ENCODE measurements at places on chromosomes 3 and 15.

DNA sequence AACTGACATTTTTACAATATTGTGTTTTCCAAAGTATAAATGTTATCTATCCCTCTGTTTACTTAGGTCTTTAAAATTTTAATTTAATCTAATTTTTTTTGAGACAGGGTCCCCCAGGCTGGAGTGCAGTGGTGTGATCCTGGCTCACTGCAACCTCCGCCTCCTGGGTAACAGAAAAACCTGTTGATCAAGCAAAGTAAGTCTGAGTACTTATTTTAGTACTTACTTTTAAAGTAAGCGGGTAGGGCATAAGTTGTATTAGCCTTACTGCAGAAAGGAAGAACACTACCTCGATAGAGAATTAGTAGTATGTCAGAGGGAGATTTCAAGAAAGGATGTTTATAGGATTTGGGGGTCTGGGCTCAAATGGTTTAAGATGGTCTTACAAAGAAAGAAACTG, 11.9 kb upstream of the FEM1B start:
- no peak for DNase-seq

- no peak for DNase-seq
Observed at GRCh38 chr15:40273428-40273827, 9.4 kb downstream of the ANKRD63 start.

DNA sequence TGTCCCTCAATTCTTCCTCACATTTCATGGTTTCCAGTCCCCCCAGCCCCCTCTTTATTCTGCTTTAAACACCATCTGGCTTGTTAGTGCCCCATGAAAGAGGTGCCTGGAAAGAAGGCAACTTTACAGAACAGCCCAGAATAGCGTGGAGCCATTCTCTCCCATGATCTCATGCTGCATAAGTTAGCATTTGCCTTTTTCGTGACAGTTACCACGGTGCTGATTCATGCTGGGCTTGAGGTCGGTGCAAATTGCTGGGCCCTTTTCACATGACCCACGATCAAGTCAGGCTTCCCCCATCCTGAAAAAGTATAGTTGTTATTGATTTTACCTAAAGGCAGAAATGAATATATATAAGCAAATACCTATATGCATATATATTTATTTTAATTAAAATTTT, 29.6 kb downstream of the SQOR start:
- DNase-seq, result no peak

DNA sequence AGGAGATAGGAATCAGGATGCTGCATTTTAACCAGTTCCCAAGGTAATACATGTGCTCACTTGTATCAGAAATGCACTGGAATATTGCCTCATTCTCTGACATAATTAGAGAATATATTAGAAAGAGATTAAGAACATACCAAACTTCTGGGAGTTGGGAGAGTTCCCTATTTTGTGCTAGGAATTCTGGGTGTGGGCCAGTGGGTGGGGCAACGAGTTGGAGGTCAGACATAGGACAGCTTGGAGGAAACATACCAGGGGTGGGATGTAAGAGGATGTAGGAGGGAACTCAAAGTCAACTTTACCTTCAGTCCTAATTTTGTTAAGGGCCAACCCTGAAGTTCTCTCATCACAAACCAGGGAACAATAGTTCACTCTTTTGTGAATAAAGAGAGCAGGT, 83.6 kb downstream of the SLC7A14 start:
- no peak for DNase-seq

GRCh38 chr3:28924744-28925360, 356.0 kb upstream of the RBMS3 start:
- DNase-seq, result no peak

- no peak for DNase-seq
Observed at GRCh38 chr15:38620851-38621594, 56.4 kb upstream of the RASGRP1 start.

- DNase-seq, result no peak
Observed at GRCh38 chr3:37588758-37589157, 272.9 kb upstream of the CTDSPL start.

GRCh38 chr15:89501646-89502045, 5.3 kb upstream of the RHCG start:
- no peak for DNase-seq

DNA sequence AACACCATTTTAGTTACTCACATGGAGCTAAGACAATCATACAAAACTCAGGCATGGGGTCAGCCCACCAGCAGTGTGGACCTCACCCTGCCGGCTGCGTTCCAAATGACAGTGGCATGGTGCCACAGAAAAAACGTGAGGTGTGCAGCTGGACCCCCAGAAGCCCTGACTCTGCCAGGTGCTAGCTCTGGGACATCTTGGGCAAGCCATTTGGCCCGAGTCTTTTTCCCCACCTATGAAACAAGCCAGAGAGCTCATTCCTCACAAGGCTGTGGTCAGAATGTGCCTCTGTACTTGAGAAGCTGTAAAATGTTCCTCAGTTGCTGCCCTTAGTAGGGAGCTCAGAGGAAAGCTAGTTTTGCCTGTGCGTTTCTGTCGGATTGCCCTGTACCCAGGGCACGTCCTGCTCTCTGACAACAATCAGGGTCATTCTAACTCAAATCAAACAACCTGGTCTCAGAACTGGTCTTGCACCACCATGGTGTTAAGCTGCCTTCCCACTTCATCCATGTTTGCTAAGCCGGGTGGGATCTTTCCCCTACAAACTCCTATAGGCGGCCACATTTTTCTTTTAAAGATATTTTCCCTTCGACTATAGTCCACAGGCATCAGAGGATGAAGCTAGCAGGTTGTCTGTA, 44.9 kb downstream of the LIPC start:
- no peak for DNase-seq

GRCh38 chr3:9157651-9158362, 91.6 kb downstream of the SRGAP3 start:
- DNase-seq, result no peak

DNA sequence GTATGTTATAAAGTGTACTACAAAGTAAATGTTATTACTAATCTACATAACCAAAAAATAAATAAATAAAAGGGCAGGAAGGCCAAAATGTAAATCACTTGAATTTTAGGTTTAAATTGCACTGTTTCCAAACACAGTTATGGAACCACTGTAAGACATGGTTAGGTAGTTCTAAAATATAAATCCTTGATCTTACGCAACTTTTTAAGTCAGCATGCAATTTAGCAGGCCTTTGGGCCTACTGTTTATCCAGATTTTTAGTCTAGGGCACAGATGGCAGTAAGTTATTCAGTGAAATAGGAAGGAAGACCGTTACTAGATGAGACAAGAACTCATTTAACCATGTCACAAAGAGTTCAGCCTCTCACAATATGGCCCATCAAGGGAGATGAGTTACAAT, 187.4 kb upstream of the SLC2A2 start:
- DNase-seq, result no peak

DNA sequence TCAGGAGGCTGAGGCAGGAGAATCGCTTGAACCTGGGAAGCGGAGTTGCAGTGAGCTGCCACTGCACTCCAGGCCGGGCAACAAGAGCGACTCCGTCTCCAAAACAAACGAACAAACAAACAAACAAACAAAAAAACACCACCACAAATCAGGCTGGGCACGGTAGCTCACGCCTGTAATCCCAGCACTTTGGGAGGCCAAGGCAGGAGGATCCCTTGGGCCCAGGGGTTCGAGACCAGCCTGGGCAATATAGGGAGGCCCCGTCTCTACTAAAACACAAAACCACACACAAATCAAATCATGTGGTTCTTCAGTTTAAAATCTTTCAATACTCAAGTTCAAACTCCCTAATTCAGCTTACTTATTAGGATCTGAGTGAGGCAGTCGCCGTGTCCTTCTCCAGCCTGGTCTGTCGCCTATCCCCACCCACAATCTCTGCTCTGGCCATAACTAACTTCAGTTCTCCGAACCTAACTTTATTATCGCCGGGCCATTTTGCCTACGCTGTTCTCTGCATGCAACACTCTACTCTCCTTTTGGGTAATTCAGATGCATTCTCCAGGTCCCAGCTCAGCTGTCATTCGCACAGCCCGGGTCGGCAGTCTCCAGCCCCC, 660 bp upstream of the RTF1 start:
- no peak for DNase-seq

Data from activated CD4-positive, alpha-beta T cell treated with anti-CD3 and anti-CD28 coated beads for 24 hours (primary cell).